Esophagus muscularis mucosa (tissue), 4 donors: ENCODE measurements at places on chromosomes 16 and 17. TPM values are rescaled to one million over a fixed set of nuclear protein-coding genes. Genes with fewer than 3 reads are reported as not detected.

- H3K36me3 ChIP-seq, result peaks cover 20% of the 10 kb centered on the region
- H3K4me3 ChIP-seq, result no peak overlapping the region
- no peak for DNase-seq
Observed at GRCh38 chr17:43803758-43804157, 23.5 kb downstream of the CFAP97D1 start.

GRCh38 chr16:10871157-10871991 is 5.6 kb upstream of the CIITA start:
- peaks cover 9% of the 10 kb centered on the region for H3K4me1 ChIP-seq
- peak overlapping the region; percentile 41 for H3K27ac ChIP-seq
- no peaks in the 10 kb centered on the region for H3K36me3 ChIP-seq

The KRT17 gene
- 5.6 TPM for total RNA-seq

DNA sequence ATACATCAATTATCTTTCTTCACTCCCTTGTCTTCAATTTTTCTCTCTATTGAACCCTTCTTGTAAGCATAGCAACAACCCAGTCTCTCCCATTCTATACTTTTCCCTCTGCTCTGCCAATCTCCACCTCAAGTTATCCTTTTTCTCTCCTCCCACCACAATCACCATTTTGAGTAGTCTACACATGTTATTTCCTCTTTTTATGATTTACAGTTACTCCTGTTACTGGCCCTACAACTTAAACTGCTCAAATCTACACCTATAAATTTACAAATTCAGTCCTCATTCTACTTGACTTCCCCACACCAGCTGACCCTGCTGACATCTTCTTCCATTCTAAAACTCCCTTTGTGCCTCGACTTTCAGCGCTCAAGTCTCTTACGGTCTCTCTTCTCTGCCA is 84.6 kb downstream of the SPAG9 start:
- no peaks in the 10 kb centered on the region for H3K36me3 ChIP-seq
- no peak overlapping the region for H3K27ac ChIP-seq
- peaks cover 17% of the 10 kb centered on the region for H3K4me1 ChIP-seq

DNA sequence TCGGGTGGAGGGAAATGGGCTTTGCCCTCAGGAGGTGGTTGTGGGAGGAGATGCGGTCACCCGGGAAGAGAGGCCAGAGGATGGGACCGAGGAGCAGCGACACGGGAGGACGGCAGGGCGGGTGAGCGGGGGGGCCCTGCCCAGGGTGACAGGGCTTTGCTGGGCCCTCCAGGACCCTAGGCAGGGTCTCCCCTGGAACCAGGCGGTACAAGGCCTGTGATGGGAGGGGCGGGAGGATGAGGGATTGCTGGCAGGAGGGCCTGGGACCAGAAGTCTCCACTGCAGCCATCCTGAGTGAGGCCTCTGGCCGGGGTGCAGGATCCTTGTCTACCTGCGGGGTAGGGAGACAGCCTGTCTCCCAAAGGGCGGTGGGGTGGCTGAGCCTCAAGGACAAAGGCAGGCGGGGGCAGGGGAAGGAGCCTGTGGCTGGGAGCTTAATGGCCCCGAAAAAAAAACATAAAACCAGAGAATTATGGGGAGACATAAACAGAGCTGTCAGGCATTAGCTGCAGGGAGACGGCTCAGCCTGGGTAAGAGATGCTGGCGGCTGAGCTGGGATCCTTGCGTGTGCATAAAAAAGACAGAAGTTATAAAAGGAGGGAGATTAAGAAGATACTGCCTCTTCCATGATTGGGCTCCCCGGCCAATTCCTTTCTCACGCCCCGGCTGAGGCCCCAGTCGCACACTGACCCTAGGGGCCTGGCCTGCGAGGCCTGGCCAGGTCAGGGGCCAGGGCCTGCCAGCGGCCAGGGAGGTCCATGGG is 66.7 kb downstream of the SREBF1 start:
- DNase-seq, result no peak
- H3K27me3 ChIP-seq, result no peaks in the 10 kb centered on the region
- peak overlapping the region; percentile 85 for H3K27ac ChIP-seq
- H3K36me3 ChIP-seq, result no peaks in the 10 kb centered on the region

DNA sequence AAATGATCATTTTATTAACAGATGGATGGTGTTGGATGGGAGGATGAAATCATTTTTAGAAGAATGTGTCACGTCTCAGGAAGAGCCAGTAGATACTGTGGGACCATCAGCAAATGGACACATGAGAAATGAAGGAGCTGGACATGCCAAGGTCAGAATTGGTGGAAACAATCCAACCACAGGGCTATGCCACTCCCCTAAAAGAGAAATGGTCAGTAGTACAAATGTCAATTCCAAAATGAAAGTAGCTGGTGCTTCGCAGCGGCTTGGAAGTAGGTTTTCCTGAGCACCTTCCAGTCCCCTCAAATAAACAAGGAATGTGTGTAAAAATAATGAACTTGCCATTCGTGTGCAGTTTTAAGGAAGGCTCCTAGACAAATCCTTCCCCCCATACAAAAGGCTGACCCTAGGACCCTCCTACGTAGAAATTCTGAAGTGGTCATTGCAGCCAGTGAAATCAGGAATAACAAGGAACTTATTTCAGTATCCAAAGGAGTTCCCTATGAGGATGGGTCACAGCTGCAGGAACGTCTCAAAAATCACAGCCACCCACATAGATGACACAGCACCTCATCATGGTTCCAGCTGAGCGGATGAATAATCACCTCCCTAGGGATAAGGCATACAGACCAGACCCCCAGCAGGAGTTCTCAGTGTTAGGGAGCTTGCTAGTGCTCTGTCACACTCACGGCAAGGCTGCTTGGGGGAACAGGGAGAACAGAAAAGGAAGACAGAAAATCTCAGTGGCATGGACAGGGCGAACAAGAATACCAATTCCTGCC is 239.2 kb downstream of the HS3ST3A1 start:
- no peaks in the 10 kb centered on the region for H3K4me1 ChIP-seq
- DNase-seq, result no peak
- no peaks in the 10 kb centered on the region for H3K27me3 ChIP-seq
- H3K27ac ChIP-seq, result no peak overlapping the region
